ENCODE measurements at places on chromosomes 1 and 21.

DNA sequence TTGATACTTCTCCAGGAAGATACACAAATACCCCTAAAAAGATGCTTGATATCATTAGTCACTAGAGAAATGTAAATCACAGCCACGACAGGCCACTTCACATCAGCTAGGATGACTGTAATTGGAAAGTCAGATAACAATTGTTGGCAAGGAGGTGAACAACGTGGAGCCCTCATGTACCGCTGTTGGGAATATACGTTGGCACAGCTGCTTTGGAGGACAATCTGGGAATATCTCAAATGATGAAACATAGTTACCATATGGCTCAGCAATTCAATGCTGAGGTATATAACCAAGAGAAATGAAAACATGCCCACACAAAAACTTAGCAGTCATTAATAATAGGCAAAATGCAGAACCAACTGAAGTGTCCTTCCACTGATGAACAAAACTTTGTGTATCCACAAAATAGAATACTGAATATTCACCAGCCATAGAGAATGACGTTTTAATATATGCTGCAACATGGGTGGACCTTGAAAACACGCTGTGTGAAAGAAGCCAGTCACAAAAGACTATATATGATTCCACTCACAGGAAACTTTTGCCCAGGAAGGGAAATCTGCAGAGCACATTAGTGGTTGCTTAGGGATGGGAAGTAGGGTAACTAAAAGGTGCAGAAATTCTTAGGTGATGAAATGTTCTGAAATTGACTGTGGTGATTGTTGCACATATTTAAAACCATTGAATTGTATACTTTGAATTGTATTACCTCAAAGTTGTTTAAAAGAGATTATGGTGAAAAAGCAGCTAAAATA, 95.4 kb downstream of the AHCTF1 start:
- no peak for DNase-seq

GRCh38 chr1:215594640-215595039, 27.5 kb downstream of the KCTD3 start:
- DNase-seq, result no peak

- DNase-seq, result no peak
Measured at GRCh38 chr1:114167226-114167625, 13.6 kb upstream of the SYT6 start.

DNA sequence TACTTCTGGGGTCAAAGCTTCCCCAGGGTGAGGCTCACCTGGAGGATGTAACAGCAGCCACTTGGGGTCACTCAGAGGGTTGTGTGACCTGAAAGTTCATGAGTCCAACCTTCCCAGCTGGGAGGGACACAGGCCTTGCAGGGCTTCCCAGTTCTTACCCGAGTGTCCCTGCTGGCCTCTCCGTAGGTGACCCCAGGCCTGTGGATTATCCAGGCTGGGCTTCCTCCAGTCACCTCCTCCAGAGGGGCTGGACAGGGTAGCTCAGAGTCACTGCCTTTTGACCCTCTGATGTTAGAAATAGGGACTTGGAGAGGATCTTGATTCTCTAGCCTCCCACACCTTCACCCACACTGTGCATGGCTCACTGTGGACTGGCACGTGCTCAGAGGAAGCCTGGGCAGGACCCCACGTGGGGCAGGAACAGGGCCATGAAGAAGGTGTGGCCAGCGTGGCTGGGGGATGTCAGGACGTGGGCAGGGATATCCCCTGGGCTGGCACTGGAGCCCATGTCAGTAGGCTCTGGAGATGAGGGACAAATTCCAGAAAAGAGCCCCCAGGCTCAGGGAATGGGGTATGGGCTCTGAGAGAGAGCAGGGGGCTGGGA, 131.8 kb downstream of the ACTL8 start:
- DNase-seq, result no peak

DNA sequence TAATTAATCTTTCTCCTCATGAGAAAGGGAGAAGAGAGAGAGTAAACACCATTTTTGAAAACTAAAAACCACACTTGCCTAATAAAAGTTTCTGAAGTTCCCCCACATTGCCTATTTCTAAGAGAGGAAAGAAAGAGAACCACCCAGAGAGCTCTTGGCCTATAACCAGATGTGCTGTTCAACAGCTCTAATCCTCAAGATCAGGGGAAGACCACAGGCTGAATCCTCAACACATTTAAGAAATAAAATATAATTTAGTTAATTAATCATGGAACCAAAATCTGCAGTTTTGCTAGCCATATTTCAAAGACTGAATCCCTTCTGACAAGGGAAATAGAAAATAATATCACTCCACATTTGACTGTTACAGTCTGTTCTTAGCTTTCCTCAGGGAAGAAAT, 11.9 kb downstream of the PRRX1 start:
- DNase-seq, result no peak

- no peak for DNase-seq
Measured at GRCh38 chr1:24178407-24178806, 8.7 kb downstream of the IFNLR1 start.

GRCh38 chr1:19762175-19762779, 37.4 kb downstream of the TMCO4 start:
- no peak for DNase-seq

GRCh38 chr1:193221651-193222050, 35.2 kb upstream of the B3GALT2 start:
- DNase-seq, result no peak

DNA sequence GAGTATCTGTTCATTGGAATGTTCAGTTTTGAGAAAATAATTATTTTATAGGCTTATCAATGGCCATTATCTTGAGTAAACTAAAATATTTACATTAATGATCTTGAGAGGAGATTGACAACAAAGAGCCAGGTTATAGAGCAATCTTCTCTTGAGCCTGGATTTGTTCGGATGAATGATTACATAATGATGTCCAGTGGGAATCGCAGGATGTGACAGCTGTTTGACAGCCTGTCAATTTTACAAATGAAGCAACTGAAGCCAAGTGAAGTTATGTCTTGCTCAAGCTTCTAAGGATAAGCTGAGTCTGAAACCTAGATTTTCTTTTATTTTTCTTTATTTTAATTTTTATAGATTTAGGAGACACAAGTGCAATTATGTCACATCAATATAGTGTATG, 52.1 kb upstream of the BACH1 start:
- DNase-seq, result no peak

- DNase-seq, result no peak
Measured at GRCh38 chr1:13702425-13703127, 2.6 kb downstream of the PRDM2 start.

DNA sequence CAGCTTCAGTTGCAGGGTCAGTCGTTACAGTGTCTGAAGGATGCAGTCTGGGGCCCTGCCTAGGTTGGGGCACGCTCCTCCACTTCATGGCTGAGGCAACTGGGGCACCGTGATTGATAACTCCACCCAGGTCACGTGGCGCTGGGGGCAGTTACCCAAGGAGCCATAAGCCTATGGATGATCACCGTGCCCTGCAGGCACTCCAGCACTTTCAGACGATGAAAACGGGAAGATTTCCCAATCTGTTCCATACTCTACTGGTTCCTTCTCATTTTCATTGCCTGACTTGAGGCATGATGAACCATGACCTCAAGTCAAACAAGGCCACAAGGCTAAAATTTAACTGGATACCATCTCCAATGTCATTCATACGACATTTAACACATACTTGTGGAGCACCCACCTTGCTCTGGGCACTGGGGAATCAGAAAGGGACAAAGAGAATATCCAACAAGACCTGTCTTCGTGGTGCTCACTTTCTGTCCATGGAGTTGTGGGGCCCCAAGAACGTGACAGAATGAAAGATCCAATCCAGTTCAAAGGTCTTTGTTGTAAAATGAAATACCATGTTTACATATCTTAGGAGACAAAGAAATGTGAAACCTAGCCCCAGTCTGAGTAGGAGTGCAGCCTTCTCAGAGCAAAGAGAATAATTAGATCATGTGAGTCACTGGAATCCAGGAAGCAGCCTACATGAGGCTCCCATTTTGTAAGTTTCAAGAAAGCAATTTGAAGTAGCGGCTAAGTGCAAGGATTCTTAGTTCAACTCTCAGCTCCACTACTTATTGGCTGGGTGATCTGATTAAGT, 39.4 kb upstream of the SPOCD1 start:
- no peak for DNase-seq

GRCh38 chr1:6914706-6915105, 129.5 kb downstream of the CAMTA1 start:
- DNase-seq, result no peak

- no peak for DNase-seq
Measured at GRCh38 chr1:106080608-106081325, 975.7 kb upstream of the PRMT6 start.

GRCh38 chr1:181398544-181398943, 84.8 kb upstream of the CACNA1E start:
- no peak for DNase-seq

DNA sequence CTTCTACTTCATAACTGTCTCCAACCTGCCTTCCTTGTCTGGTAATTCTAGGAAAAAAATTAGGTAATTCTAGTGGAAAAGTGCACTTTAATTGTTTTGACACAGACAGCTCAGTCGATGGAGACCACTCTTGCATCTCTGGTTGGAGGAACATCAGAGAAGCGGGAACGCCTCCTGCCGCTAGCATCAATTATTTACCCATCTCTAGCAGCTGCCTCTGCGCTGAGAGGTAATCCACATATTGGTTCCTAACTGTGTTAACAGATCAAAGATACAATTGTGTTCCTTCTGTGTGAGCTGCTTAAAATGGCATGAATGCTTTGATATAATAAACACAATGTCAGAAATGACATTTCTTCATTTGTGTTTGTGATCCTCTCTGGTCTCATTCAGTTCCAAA, 33.3 kb downstream of the C2CD2 start:
- no peak for DNase-seq

DNA sequence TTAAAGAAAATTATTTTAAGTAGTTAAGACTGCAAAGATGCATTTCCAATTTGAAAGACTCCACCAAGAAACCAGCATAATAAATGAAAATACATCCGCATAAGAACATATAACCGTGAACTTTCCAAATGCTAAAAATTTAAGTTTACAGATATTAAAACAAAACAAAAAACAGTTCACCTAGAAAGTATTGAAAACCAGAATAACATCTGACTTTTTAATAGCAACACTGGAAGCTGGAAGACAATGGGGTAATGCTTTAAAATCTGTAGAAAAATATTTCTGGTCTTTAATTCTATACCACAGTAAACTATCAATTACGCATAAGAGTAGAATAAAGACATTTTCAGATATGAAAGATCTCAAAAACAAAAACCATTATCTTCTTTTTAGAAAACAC, 79.3 kb upstream of the COL24A1 start:
- no peak for DNase-seq

DNA sequence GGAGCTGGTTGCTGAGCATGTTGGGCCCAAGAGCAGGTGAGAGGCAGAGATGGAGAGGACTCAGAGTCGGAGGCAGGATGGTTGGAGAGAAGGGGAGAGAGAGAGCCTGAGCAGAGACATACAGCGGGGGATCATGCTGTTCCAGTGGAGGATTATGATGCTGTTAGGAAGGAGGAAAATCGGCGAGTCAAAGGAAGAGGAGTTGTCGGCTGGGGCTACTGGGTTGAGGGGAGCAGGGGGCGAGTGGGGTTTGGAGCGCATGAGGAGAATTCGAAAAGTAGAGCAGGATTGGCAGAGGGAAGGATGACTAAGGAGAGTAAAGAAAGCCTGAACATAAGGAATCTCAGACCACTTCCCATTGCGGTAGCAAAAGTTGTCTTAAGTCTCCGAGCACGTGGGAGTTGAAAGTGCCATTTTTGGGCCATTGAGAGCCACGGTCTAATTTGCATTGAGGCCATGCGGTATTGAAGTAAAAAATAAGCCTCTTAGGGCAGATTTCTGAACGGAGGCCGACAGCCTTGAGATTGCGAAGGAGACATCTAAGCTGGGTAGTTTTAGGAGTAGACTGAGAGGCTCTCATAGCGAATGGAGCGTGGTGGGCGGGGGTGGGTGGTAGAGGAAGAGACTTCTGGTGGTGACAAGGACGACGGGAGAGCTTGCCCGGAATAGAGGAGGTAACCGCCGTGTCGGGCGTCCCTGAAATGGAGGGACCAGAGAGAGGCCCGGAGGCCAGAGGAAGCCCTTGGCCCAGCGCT, 140.4 kb upstream of the ETV3 start:
- DNase-seq, result no peak

GRCh38 chr1:220335668-220336067, 63.4 kb upstream of the RAB3GAP2 start:
- no peak for DNase-seq

Measured in left renal pelvis (tissue), 4 donors.